ENCODE measurements at places on chromosomes 4 and X.

- no peak for DNase-seq
Measured at GRCh38 chrX:152929898-152930297, 32.0 kb downstream of the ZNF185 start.

DNA sequence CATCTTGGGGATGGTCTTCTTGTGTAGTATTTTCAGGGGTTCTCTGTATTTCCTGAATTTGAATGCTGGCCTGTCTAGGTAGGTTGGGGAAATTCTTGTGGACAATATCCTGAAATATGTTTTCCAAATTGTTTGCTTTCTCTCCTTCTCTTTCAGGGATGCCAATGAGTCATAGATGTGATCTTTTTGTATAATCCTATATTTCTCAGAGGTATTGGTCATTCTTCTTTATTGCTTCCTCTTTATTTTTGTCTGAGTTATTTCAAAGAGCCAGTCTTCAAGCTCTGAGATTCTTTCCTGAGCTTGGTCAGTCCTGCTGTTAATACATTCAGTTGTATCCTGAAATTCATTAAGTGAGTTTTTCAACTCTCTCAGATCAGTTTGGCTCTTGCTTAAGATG, 73.1 kb downstream of the MAMLD1 start:
- DNase-seq, result no peak

DNA sequence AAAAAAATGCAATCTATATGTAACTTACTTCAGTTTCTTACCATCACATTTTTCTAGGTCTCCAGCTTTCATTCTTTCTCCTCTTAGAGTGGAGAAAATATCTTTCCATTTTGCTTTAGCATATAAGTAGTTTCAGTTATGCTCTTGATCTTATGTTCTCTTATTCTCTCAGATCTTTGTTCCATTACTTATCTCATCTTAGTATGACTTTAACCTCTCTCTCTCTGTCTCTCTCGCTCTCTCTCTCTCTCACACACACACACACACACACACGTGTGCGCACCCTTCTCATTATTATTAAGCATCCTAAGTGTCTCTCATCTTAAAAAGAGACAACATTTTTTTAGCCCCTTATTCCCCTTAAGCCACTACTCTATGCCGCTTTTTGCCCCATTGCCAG, 92.8 kb downstream of the FAAH2 start:
- no peak for DNase-seq

GRCh38 chr4:89511776-89512175, 204.2 kb upstream of the GPRIN3 start:
- no peak for DNase-seq

DNA sequence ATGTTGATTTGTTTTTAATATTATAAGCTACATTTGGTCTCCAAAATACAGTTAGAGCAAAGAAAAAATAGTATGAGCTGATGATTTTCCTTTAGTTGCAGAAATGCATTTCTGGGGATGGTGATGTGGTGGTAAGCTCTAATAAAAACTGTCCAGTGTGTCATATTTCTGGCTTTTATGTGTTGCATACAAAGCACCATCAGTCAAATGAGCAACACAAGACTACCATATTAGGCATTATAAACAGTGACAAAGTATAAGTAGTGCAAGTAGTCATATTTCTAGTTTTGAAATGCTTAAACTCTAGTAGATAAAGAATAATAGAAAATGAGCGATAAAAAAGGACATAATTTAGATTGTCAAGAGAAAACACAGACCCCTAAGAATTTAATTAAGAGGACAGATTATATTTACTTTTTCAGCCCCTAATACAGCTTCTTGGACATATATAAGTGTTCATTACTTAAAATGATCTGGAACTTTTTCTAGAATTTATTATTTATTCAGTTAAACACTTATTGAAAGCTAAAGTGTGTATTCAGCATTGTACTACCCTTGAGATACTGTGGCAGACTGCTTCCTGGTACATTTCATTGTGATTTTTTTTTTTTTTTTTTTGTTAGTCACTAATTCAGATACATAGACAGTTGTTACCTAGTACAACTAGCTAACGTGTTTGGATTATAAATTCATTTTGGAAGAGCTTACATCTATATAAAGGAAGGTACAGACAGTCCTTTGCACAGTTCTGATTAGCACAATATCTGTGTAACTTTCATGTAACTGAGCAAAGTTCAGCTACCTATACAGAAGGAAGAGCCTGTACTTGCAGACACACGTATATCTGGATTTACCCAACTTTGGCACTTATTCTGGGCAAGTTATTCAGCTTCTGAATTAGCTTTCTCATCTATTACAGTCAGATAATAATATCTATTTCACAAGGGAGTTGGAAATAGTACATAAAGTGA, 22.3 kb downstream of the RAP1GDS1 start:
- DNase-seq, result no peak

DNA sequence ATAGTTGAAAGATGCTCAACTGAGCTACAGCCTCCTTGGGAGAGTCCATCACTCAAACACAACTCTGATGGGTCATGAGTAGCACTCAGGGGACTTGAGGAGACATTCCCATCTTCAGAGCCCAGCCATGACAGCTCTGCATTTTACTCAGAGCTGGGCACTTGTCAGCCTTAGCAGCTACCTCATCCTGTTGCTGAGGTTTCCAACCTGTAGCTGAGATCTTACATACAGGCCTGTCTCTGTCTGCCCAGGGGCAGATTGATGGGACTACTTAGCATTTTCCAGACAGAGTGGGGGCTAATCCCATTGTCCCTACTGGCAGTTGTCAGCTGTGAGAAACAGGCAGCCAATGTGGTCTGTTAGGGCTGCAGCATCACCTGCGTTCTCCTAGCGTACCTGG, 3.5 kb downstream of the FHDC1 start:
- no peak for DNase-seq

- DNase-seq, result no peak
Measured at GRCh38 chrX:130726661-130727060, 176.3 kb downstream of the ENOX2 start.

GRCh38 chrX:2584251-2585157, 83.7 kb upstream of the DHRSX start:
- DNase-seq, result no peak

DNA sequence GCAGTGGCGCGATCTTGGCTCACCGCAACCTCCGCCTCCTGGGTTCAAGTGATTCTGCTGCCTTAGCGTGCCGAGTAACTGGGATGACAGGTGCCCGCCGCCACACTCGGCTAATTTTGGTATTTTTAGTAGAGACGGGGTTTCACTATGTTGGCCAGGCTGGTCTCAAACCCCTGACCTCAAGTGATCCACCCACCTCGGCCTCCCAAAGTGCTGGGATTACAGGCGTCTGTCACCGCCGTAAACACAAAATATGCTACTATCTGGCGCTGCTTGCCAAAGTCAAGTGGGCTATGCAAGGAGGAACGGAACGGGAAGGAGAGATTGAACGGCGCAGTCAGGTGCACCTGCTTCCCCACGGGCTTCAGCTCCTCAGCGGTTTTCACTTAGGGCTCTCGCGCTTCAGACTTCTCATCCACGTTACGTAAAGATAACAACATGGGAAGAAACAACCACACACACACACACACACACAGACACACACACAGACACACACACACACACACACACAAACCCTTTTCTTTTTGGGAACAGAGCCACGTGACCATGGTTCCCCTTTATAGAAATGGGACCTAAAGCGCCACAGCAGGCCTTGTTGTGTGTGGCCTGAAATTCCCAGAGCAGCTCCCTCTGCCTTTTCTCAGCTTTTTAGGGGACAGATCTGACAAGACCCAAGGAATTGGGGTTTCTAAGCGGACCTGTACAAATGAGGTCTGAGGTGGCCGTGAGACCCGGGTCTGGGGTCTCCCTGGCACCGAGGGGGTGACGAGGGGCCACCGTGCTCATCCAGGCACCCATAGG, 1.5 kb downstream of the P2RY8 start:
- DNase-seq, result no peak

GRCh38 chrX:10744007-10744406, 123.6 kb upstream of the MID1 start:
- no peak for DNase-seq

DNA sequence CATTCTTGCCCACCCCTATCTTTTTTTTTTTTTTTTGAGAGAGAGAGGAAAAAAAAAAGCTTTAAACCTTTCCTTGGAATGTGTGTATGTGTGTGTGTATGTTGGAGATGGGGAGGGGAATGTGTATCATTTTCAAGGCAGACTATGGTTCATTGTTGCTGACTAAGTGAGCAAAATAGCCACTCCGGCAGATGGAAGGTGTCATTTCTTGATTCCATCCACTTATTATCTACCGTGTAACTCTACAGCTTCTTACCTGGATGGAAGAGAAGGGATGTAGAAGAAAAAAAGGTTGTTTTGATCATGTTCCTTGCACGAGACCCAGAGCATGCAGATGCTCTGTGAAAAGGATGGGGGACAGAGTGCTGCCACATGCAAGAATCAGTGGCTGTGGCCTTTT, 5.9 kb upstream of the GK2 start:
- no peak for DNase-seq

- no peak for DNase-seq
Measured at GRCh38 chrX:24464498-24464835, 619 bp upstream of the PDK3 start.

DNA sequence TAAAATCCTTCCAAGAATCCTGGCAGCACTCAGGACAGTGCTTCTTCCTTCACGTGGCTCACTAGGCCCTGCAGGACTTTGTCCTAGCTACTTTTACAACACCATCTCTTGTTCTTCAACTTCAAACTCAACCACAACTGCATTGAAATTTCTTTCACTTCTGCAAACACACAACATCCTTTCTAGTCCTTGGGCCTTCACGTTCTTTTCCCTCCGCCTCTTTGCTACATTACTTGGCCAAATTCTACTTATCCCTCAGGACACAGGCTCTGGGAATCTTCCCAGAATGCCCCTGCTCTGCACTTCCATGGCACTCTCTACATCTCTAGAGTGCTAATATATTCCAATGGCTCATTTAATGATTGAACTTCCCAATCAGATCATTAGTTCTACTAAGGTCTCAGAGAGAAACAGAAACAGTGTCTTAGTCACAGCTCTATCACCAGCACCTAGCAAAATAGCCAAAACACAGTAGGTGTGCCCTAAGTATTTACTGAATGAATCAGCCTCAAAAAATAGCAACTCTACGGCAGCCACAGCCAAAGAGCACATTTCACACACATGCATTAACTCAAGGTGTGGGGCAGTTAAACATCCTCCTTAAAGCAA, 73.3 kb downstream of the MANBA start:
- DNase-seq, result no peak

DNA sequence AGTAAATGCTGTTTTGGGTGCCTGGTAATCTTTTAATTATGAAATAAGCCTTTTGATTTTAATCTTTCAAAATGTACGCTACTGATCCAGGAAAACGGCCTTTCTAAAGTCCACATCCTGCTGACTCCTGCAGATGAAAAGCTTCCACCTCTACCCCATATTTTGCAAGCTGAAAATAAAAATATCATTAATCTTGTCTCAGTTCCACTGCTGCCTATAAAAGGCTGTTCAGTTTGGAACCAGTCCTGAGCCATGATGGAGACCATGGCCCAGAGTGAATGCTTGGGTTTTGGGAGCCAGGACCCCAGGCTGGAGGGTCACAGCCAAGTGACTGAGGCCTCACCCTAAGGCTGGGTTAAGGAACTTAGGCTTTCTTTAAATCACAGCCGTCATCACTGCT, 110.8 kb downstream of the AFF1 start:
- DNase-seq, result no peak

DNA sequence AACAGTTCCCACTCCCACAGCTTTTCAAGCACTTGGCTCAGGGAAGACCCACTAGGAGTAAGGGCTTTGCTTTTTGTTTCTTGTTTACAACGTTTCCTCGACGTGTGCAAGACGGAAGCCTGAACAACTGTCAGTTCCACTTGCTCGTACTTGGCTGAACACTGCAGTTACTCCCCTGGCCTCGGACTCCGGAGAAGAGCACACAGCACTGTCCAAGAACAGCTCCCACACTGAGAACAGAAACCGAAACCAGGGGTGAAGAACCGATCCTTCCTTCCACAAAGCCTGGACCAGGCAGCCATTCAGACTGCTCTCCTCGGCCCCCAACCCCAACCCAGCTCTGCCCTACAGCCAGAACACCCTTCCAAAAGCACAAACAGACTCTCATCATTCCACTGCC, 25.5 kb downstream of the IRF2 start:
- DNase-seq, result no peak

DNA sequence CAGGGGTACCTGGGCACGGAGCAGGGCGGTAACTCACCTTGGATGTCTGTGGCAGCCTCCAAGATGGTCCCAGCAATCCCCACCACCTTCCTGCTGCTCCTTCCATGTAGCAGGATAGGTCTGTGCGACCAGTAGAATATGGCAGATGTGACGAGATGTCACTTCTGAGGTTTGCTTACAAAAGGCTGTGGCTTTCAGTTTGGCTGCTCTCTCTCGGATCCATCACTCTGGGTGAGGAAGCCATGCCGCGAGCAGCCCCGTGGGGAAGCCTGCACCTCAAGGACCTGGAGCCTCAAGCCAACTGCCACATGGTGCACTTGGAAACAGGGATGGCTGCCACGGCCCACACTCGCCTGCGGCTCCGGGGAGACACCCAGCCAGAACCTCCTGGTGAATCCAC, 37.6 kb downstream of the WFS1 start:
- DNase-seq, result no peak

- DNase-seq, result no peak
Measured at GRCh38 chr4:37388681-37389365, 144.3 kb downstream of the NWD2 start.

Data from vagina (tissue), 2 donors.